ENCODE measurements at places on chromosomes 12 and 14.

- DNase-seq = no peak
Measured at GRCh38 chr12:7832059-7832696, 40.5 kb downstream of the SLC2A14 start.

DNA sequence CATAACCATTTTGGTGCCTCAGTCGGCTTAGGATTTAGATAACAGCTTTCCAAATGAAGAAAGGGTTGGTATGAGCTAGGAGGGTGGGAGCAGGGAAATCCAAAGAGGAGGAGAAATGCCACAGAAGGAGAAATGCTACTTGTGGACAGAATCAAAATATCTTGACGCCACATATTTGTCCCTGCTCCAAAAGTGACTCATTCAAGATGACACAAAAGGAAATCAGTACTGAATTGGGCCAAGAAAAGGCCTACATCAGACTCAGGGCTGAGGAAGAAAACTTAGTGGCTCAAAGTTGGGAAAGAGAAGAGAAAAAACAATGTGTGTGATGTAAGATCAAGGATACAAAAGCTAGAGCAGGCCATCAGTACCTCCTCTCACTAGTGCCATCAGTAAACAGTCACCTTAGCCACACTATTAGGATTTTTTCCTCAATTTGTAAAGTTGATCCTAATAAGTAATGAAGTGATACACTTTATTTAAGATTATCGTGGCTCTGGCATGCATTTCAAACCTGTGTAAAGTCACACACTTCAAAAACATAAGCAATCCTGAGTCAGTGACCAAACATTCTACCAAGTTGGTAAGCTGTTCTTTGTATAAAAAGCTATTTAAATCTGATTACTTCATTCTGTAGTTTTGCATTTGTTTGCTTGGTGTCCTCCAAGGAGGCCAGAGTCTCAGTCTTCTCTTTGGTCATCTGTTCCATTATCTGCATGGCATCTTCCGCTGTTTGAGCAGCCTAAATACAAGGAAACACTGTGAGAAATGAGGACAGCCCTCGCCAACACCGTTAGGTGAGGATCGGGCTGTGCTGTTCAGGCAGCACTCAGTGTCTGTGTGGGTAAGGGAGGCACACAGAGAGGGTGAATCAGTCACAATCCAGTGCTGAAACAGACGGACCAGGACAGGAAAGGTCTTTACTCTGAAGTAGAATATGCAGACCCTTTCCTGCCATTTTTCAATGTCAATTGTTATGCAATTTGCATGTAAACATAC, 52.6 kb upstream of the VPS33A start:
- DNase-seq = no peak

- no peak for DNase-seq
Measured at GRCh38 chr14:94343238-94344005, 20.3 kb upstream of the SERPINA6 start.

DNA sequence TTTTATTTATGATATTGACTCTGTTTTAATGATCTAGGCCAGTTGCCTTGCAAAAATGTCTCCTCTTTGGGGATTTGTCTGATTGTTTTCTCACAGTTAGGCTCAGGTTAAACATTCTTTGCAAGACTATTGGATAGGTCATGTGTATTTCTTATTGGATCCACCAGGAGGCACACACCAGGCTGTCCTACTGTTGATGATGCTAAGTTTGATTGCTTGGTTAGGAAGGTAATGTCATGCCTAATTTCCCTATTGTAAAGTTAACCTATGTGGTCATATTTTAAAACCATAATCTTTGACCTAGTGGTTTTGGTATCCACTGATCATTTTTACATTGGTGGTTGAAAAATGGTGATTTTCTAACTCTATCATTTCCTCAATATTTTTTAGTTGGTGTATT, 137.1 kb downstream of the BRMS1L start:
- no peak for DNase-seq

DNA sequence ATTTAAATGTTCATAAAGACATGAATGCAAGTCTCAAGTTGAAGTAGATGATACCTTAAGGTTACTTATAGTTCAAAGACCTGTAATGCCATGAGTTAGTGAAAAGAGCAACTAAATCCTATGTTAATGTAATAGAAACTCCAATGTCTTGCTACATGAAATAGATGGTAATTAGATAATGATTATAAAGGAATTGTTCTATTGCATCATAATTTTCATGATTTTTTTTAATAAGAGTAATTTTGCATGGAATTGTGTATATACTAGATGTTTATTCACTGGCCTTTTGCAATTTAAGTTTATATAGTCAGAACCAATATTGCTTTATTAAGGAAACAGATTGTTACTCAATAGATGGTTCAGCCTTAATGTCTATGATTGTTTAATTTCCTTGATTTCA, 115.5 kb upstream of the SYT10 start:
- DNase-seq = no peak

GRCh38 chr14:64630778-64631177, 73.4 kb upstream of the PLEKHG3 start:
- DNase-seq = no peak

All from activated CD4-positive, alpha-beta T cell treated with anti-CD3 and anti-CD28 coated beads for 24 hours (primary cell).